LHCN-M2 (cell line): ENCODE measurements at places on chromosomes 12 and 14. TPM values are rescaled to one million over a fixed set of nuclear protein-coding genes. Genes with fewer than 3 reads are reported as not detected.
A peak's percentile ranks its signal among the peaks of the same experiment; 100 is the strongest.

The RND1 gene
- total RNA-seq = not detected in 2 replicates

The ZFYVE1 gene
- 14.6 and 16.3 TPM in 2 replicates for total RNA-seq

The TAS2R46 gene
- 0.11 and 0.13 TPM in 2 replicates for total RNA-seq

The SCN8A gene
- 7.2 and 7.4 TPM in 2 replicates for total RNA-seq

The TMTC1 gene
- total RNA-seq = 111 and 136 TPM in 2 replicates

The KRT83 gene
- total RNA-seq = not detected in 2 replicates

The CYP27B1 gene
- total RNA-seq = 0.90 and 0.98 TPM in 2 replicates

The SERPINA9 gene
- 0.32 TPM in 1 of 2 replicates, not detected in the other for total RNA-seq

The NRIP2 gene
- not detected in 2 replicates for total RNA-seq

The LTBP2 gene
- total RNA-seq = 151 and 211 TPM in 2 replicates

The PRKD1 gene
- total RNA-seq = 16.1 and 23.1 TPM in 2 replicates

DNA sequence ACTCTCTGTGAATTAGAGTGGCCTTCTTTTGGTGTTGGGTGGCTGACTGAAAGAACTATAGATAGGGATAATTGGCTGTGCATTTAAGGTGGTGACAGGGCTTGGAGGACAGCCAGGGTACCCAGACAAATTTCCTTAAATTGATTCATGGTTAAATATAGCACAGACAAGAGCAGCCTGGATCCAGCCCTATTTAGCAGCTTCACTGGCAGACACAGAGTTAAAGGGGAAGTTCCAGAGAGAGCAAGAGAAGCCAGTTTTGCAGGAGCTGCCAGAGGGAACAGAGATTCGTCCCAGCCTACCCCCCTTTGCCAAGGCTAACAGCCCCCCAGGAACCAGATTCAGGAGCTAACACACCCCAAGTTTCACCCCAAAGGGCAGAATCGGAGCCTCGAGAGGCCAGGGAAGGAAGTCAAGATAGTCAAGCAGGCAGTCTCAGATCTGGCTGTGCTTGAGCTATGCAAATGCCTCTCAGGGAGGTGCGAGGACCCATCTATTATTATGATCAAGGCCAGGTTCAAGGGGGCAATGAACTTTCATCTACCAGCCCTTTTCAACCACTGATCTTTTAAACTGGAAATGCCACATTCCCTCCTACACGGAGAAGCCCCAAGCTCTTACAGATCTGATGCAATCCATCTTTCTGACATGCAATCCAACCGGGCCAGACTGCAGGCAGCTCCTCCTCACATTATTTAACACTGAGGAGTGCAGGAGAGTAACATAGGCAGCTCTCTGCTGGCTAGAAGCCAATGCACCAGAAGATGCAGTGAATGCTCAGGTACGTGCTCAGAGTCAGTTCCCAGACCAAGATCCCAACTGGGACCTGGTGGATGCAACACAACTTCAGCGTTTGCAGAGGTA lies 58.2 kb downstream of the DHRS2 start:
- DNase-seq = no peak

DNA sequence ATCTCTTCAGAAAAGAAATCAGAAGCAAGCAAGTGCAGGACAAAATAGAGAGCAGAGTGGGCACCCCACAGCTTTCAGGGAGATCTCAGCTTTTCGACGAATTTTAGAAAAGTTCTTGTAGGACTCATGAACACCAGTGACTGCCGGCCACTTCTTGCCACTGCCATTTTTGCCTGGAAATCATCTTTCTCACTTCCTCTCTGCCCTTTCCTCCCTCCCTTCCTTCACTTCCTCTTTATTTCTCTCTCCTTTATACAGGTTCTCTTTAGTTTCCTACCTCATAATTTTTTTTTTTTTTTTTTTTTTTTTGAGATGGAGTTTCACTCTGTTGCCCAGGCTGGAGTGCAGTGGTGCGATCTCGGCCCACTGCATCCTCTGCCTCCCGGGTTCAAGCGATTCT lies 185.6 kb downstream of the APAF1 start:
- DNase-seq = no peak

- DNase-seq = peak; percentile 74
Measured at GRCh38 chr14:103626146-103626850, 2.7 kb upstream of the KLC1 start.

- no peak for DNase-seq
Measured at GRCh38 chr12:49632401-49632800, 9.0 kb downstream of the PRPF40B start.

GRCh38 chr12:54044425-54045103 lies 9.1 kb upstream of the HOXC4 start:
- DNase-seq = no peak

GRCh38 chr14:105108516-105108864 lies 43.3 kb upstream of the GPR132 start:
- DNase-seq = no peak

GRCh38 chr14:51600658-51601057 lies 51.1 kb upstream of the FRMD6 start:
- no peak for DNase-seq

- DNase-seq = no peak
Measured at GRCh38 chr14:35807131-35807961, 1.7 kb downstream of the RALGAPA1 start.

GRCh38 chr12:114671443-114672411 lies 12.2 kb downstream of the TBX3 start:
- DNase-seq = no peak

DNA sequence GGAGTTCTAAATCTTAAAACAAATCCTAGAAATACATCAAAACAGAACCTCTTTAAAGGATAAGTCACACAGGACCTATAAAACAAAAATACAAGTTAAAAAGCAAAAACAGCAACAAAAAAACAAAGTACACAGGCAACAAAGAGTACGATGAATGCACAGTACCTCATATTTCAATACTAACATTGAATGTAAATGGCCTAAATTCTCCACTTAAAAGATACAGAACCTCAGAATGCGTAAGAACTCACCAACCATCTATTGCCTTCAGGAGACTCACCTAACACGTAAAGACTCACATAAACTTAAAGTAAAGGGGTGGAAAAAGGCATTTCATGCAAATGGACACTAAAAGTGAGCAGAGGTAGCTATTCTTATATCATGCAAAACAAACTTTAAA lies 172.2 kb upstream of the AMIGO2 start:
- no peak for DNase-seq

- DNase-seq = no peak
Measured at GRCh38 chr14:54023027-54023426, 66.4 kb upstream of the BMP4 start.

GRCh38 chr12:6033546-6033945 lies 88.5 kb upstream of the ANO2 start:
- no peak for DNase-seq

DNA sequence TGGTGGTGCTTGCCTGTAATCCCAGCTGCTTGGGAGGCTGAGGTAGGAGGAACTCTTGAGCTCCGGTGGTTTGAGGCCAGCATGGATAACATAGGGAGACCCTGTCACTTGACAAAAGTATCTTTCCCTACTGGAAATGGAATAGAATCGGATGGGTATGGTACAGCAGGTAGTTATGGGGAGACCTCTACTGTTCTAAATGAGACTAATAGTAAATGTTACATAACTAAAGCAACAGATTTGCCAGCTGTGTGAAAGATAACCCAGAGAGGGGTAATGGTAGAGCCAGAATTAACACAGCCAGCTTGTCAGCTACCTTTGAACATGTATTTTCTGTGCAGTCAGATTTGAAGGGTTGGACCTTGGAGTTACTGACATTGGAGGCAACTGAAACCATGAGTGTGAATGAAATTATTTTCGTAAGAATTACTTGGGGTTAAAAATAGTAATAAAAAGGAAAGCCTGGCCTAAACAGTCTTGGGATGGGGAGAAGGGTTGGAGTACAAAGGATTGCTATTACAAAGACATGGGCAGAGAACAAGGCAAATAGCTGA lies 21.7 kb upstream of the NUP107 start:
- peak; percentile 5 for DNase-seq

DNA sequence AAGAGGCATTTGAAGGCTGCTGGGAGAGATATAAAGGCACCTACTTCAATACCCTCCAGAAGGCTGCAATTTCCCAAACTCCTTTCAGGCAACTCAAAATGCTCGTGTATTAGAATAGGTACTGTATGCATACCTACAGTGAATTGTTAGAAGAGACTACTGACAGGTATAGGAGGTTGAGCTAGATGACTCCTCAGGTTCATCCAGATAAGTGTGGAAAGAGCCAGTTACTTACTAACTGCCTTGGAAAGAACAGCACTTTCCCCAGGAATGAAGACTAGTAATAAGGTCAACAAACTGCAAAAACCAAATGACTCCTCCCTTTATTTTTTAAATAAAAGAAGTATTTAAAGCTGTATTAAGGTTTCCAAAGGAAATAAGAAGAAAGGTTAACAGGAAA lies 429.0 kb downstream of the MDGA2 start:
- DNase-seq = no peak

GRCh38 chr14:60651086-60651795 lies 2.0 kb upstream of the SIX1 start:
- peak; percentile 72 for DNase-seq

DNA sequence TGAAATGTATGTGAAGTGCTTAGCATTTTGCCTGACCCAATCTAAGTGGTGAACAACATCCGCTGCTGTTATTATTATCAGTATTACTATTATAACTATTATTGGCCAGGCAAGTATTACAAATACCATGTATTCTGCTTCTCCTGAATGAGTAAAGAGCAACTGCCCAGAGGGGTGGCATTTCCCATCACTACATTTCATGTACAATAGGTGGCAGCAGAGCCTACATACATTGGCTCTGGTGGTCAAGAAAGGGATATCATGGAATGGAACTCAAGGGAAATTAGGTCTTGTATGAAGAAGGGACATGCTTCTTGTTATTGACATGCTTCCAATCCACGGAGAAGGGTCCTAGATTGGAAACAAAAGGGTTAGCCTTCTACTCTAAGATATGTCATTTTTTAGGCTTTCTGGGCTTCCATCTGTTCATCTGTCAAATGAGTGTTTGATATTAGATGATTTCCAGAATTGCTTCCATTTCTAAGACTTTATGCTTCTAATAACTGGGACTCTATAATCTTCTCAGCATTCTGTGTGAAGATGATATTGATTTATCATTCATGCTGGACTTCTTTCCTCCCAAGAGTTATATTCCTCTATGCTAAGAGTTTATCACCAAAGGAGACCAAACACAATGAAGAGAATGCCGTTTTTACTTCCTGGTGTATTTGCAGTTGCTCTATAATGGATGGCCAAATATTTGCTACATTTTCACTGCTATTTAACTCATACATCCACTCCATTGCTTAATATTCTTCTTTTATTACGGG lies 239.1 kb downstream of the SSPN start:
- DNase-seq = peak; percentile 71

DNA sequence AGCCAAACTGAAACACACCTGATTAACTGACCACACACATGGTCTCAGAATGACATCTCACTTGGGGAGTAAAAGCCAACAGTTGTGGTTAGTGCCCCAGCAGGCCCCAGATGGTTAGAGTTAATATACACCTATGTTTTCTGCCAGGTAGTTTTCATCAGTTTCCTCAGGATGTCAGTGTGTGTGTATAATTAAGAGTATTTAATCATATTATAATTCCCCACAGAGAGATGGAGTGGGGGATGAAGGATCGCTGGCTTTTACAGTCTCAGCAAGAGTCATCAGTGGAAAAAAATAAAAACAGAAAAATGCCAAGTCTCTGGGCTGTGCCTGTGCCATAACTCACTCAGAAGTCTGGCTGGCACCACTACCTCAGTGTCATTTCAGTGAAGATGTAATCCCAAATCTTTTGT lies 412.5 kb downstream of the ZFP36L1 start:
- no peak for DNase-seq

GRCh38 chr14:71202881-71203280 lies 295.6 kb downstream of the PCNX1 start:
- DNase-seq = no peak

- no peak for DNase-seq
Measured at GRCh38 chr12:91178781-91179180, 3.8 kb downstream of the DCN start.

GRCh38 chr14:49483268-49483667 lies 102.9 kb downstream of the RPS29 start:
- DNase-seq = no peak

- no peak for DNase-seq
Measured at GRCh38 chr12:102888511-102888910, 28.5 kb downstream of the PAH start.

DNA sequence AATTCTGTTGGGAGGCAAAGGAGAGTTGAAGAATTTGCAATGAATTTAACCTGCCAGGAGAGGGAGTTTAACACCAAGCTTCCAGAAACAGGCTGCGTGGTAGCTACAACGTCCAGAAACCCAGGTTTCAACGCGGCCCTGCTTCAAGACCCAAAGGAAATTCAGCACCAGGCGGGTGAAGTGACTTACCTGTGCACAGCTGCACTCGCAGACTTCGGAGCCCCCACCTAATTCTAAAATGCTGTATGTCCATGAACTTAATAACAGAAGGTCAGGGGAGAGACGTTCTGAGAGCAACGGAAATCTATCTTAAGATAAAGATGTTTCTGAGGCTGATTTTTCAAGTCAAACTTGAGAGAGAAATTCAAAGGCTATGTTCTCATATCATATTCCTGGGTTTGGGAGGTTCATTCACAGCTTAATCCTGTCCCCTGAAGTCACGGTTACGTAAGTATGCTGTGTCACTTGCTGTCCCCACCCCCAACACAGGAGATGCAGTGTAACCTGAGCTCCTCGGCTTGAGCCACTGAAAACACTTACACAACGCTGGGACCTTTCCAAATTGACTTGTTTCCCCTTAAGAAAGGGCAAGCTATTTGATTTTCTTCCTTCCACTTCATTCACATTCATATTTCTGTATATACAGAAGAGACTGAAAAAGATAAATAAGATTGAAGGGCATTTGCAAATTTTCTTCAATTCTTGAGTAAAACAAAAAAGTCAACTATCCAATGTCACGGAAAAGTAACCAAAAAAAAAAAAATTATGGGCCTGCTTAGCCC lies 22.7 kb downstream of the CLIP1 start:
- DNase-seq = peak; percentile 84
